CD4-positive, CD25-positive, alpha-beta regulatory T cell (primary cell): ENCODE measurements at places on chromosomes 2 and 18. TPM values are rescaled to one million over a fixed set of nuclear protein-coding genes. Genes with fewer than 3 reads are reported as not detected.

- DNase-seq: no peak
Measured at GRCh38 chr2:44547718-44548117, 186.0 kb downstream of the CAMKMT start.

GRCh38 chr18:23945416-23946079 is 69.0 kb upstream of the TTC39C start:
- no peak for DNase-seq

The CRYGD gene
- total RNA-seq: 0.69 TPM

The UGT1A8 gene
- total RNA-seq: not detected

The EMILIN1 gene
- total RNA-seq: 0.22 TPM
